ENCODE measurements at places on chromosomes 4 and X. TPM values are rescaled to one million over a fixed set of nuclear protein-coding genes. Genes with fewer than 3 reads are reported as not detected.
A peak's percentile ranks its signal among the peaks of the same experiment; 100 is the strongest.

- no peak for DNase-seq
These were observed 14.5 kb upstream of the CCNA2 start for GRCh38 chr4:121838136-121838535.

The IL2RG gene
- not detected for total RNA-seq

The GPC4 gene
- total RNA-seq = 281 TPM

DNA sequence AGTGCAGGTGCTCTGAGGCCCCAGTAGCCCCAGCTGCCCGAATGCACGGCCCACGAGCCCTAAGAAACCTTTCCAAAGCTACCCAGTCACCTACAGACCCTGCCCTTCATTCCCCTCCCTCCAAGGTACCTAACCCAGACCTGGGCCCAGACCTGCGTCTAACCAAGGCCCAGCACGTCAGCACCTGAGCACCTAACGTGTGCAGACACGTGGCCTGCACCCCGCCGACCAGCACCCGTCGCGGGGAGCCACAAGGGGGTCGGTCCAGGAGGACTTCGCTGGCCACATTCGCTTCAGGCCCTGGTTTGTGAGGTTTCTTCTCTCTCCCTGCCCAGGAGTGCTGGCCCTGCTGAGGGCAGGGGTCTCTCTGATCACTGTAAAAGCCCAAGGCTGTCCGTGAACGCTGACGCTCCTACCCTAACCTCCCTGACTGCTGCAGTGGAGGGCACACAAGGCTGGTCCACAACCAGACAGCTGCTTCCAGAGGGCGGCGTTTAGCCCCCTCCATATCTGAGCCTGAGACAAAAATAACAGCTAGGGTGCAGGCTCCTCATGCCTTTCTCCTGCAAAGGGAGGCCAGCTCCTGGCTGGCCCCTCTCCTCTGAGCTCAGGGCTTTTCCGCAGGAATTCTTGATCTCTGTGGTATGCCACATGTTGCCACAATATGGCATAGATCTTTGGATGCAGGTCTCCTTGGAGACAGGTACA is 31.8 kb downstream of the WDR1 start:
- DNase-seq = no peak

DNA sequence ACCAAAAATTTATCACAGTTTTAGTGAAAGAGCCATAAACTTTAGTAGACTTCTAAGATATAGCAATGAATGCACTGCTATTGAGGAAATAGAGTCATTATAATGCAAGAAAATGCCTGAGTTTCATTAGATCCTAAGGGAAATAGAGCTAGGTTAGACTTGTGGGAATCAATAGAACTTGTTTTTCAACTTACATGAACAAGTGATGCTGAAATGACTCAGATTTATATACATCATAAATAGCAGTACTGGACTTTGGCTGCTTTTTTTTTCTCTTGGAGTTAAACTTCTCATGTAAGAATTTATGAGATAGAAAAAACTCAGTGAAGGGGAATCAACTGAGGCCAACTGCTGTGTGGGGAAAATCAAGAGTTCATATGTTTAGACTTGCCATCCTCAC is 216.5 kb upstream of the AADAT start:
- DNase-seq = no peak

The PDE5A gene
- 37.8 TPM for total RNA-seq

The MED14 gene
- 47.6 TPM for total RNA-seq

- DNase-seq = no peak
These were observed 164.3 kb upstream of the PABPC4L start for GRCh38 chr4:134365852-134366251.

The QDPR gene
- 36.3 TPM for total RNA-seq

The MAOB gene
- total RNA-seq = 0.72 TPM

The CYSLTR1 gene
- not detected for total RNA-seq

The FAM90A26 gene
- total RNA-seq = not detected

The HDX gene
- 2.8 TPM for total RNA-seq

DNA sequence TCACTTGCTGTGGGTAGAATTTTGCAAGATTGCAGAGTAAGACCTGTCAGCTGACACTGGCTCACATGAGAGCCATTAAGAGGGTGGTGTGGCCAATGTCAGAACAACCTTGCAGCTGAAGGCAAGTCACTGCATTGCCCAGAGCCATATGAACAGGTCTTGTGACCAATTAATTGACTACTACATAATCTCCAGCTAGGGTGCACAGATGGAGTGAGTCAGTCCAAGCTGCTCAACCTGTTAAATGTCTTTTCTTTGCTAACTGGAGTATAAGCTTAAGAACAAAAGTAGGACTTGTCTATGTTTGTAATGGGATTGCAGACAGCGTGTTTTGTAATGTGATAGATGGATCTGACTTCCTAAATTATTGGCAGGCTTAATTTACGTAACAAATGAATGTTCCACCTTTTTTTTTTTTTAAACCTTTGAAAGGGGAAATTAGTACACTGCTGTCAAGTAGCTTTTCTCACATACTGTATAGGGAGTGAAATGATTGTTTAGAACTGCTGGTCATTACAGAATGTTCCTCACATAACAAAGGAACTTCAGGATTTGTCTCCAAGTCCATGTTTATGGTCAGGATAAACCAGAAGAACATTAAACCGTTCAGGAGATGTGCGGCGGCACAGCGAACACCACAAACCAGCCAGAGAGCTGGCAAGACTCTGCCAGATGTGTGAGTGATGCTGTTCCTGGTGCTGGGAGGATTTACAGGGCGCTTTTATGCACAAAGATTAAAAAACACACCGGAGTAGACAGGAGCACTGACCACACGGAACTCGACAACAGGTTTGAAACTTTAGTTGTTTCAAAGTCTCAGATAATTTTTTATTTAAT is 37.0 kb downstream of the FNIP2 start:
- no peak for DNase-seq

DNA sequence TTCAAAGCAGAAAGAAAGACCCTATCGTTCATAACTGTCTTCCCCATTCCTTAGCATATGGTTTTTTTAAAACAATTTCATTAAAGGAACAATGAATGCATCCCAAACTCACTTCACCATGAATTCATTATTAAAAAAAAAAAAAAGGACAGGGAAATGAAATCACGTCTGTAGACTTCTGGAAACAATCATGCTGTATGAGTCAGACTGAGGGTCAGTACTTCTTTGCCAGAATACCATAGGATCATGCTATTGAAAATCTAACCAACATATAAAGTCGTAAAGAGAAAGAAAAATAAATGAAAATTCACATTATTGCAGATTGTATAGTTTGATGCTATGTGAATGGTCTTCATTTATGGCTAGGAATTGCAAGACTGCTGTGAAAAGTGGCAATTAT is 144.4 kb downstream of the PCDH18 start:
- no peak for DNase-seq

DNA sequence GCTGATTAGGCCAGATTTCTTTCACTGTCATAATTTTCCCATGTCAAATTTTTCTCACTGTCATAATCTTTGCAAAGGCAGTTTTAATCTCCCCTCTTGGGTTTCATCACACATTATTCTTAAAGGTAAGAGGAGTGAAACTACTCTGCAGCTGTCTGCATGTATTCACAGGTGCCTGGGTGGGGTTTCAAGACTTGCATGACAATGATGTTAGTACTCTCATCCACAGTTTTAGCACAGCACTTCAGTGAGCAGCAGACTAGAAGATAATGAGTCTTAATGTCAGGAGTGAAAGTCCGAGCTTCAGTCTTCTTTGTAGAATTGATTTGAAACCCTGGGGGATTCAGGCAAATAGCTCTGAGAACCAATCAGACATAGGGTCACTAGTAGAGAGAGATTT is 182.5 kb upstream of the GALNT7 start:
- no peak for DNase-seq

- DNase-seq = no peak
These were observed 310.8 kb downstream of the AFF2 start for GRCh38 chrX:148811236-148811635.

- DNase-seq = no peak
These were observed 334.5 kb upstream of the IGFBP7 start for GRCh38 chr4:57444671-57445070.

DNA sequence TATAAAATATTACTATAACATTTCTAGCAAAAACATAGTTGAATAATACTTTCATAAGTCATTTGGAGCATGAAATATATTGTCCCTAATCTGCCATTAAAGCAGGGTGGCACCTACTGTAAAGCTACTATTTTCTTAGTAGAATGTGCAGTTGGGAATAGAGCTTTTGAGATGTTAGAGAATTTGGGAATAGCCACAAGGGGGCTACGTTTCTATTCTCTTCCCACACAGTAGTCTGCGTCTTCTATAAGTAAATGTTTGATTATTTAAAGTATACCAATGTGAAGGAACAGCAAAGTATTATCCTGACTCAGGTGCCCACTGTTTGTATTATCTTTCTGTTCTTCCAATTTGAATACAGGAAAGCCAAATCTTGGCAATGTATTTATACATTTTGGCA is 323.2 kb upstream of the GIMD1 start:
- no peak for DNase-seq

DNA sequence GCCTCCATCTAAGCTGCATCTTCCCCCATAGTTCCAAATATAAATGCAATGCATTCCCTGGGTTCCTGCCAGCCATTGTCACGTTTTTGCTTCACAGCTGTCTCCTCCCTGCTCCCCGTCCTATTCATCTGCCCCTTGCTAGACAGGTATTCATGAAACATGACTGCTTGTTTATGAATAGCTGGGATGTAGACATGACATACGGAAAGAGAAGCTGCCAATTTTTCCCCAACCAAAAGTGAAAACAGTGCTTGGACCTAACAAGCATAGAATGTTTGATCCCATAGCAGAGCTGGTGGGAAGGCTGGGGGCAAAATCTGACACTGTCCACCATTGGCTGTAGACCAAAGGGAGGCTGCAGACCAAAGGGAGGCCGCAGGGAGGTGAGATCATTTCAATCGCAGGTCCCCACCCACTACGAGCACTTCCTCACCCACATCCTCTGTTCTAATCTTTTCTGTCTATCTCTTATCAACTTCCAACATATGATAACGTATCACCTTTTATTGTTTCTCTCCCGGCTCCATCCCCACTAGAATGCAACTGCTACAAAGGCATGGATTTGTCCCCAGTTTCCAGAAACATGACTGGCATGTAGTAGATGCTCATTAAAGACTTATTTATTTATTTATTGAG is 8.5 kb upstream of the GYG2 start:
- peak; percentile 32 for DNase-seq

The GAGE2A gene
- total RNA-seq = not detected

The TAF7L gene
- 0.22 TPM for total RNA-seq

GRCh38 chr4:55397126-55397436 is 1.3 kb downstream of the TMEM165 start:
- peak; percentile 49 for DNase-seq
